ENCODE measurements at places on chromosomes 2 and 18. TPM values are rescaled to one million over a fixed set of nuclear protein-coding genes. Genes with fewer than 3 reads are reported as not detected.

DNA sequence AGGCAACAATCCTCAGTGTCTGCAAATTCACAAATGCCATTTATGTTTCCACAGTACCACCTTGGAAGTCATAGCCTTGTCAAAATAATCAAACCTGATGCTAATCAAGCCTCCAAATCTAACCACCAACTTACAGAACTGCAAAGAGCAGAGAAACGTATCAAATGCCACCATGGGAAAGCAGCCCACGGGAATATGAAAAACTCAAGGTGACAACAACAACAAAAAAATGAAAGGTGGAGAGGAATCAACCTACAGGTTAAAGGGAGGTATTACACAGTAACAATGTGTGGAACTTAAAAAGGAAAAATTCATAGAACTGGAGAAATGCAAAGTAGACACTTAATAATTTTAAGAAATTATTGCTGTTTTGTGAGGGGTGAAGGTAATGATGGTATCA is 46.7 kb downstream of the CD226 start:
- no peak for DNase-seq

DNA sequence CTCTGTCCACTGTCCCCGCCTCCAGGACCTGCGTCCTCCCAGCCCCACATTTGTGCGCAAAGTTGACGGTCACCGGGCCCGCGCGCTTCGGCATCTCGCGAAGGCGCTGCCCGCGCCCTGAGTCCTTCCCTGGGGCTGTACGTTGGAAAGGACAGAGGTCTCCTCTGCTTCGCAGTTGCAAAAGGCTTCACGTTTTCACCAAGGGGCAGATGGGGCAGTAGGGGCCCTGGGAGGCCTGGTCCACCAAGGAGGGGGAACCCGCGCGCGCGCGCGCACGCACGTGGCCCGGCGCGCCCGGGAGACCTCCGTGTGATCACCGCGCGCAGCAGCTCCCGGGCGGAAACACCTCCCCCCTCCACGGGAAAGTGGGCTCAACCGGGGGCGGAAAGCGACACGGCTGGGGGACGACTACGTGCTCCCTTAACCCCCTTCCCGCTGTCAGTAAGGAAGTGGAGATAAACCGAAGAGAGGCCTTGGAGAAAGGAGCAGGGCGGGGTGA is 21.9 kb downstream of the TEX44 start:
- DNase-seq: peak; percentile 88

MTHFD2 gene
- total RNA-seq: 261 TPM

TMEM17 gene
- 3.3 TPM for total RNA-seq

- no peak for DNase-seq
Observed at GRCh38 chr2:24618144-24618543, 127.1 kb downstream of the NCOA1 start.

SLC14A1 gene
- total RNA-seq: 136 TPM

DNA sequence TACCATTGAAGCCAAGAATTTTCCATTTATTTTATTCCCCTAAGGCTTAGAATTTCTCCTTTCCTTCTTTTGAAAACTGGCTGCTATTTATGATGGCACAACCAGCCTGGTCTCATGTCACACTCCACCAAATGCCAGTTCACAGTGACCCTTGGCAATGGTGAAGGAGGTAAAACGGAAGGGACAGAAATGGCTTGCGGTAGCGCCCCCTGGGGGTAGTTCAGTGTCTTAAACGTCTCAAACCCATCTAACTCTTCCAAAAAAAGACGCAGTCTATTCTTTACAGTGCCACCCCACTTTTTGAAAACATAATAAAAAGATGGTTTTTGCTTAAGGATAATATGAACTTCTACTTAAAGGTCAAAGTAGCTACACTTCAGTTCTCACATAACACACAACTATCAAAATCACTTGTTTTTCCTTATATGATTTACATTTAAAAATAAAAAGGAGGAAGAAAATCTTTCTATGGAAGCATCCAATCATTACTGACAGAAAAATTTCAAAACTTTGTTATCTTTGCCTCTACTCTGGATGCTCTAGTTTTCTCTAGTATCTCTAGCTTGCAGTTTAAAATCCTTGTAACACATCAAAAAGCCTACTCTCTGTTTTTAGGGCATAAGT is 28.0 kb downstream of the PNO1 start:
- DNase-seq: no peak

NCL gene
- 92.6 TPM for total RNA-seq

TCF23 gene
- not detected for total RNA-seq

GAL3ST2 gene
- 0.36 TPM for total RNA-seq

- no peak for DNase-seq
Observed at GRCh38 chr2:53476834-53477233, 290.8 kb upstream of the CHAC2 start.
